ENCODE measurements at places on chromosomes 6 and 20.

- no peak for DNase-seq
Measured at GRCh38 chr6:108610270-108610839, 49.6 kb downstream of the FOXO3 start.

DNA sequence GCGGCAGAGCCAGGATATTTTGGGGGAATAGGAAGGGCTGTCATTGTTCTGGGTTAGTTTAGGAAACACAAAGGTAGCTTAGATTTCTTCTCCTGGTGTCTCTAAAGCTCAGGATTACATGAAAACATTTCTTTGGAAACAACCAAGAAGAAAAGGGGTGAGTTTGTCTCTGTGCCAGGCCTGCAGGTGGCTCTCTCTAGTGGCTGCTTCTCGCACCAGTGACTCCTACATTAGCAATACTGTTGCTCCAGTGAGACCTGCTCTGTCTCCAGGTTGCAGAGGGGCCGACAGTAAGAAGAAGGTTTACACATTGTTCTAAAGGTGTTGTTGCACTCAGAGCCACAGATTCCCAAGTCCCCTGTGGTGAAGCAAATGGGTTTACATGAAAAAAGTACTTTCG is 104.6 kb upstream of the GLP1R start:
- DNase-seq: no peak

DNA sequence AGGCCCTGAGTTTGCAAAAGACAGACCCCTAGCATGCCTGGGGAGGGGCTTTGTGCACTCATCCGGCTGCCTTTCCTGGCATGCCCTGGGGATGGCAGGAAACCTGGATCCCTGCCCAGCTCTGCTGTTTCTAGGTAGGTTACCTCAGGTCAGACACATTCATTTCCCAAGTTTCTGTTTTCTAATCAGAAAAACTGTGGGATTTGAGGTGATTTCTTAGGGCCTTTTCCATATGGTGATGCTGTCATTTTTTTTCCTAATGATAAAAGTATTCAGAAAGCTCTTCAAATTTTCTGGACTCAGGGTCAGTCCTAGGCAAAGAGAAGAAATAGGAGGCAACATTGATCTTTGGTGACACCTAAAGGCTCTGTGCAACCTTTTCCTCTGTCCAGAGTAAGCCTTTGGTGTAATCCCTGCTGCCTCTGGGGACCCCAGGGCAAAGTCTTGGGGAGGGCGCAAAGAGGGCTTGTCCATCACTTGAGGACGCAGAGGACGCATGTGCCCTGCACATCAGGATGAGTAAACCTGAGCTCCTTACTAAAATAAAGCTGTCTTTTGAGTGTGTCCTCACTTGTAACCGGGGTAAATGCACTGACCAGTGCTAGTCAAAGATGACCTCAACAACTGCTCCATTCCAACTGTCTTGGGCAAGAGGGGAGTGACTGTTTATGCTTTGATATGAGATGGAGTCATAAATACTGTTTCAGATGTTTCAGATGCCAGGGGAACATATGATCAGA is 13.5 kb upstream of the TRAM2 start:
- no peak for DNase-seq

- no peak for DNase-seq
Measured at GRCh38 chr20:34350095-34350494, 13.0 kb upstream of the ITCH start.

DNA sequence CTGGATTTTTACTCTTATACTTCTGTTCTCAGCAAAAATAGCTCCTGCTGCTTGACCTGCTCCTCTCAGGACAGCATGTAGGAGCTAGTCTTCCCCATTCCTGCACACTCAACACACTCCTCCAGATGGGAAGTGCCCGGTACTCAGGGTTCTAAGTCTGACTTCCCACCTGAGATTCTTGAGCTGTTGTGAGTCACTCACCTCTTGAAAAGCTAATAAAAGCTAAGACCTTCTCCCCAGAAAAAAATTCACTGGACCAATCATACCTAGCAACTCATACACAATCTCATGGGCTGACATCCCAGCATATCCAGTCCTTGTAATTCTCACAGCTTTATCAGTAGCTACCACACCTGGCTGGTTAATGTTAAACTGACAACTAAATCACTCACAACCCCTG is 53.5 kb downstream of the TRPC4AP start:
- DNase-seq: no peak

DNA sequence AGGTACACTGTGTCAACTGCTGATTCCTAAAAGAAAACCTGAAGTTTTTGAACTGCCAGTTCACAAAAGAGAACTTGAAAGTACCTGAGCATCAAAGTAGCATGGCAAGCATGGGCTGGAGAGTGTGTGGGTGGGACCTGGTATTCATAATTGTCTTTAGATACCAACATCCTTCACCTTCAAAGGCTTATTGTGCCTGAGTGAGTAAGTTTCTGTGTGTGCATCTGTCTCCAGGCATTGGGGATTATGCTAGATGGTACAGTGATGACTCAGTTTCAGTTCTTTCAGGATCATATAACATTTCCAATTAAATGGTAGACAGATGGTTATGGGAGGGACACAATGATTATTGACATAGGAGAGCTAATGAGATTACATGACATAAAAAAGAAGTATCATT is 238.5 kb downstream of the ZFAND3 start:
- DNase-seq: no peak

DNA sequence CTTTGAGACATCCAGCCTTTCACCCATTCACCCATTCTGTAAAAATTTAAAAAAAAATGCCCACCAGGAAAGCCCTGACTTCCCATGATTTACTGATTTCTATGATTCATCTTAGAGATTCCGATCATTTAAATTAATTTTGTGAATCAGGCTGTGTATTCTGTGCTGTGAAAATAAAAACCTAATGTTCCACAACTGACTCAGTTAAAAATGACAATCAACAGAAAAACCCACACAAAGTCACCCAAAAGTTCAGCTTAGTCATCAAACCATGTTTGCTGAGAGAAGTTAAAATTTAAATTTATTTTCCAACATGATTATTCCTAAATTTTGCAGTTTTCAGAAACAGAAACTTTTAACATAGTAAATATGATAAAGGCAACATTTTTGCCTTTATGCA is 509.9 kb downstream of the TENT5A start:
- DNase-seq: no peak

GRCh38 chr20:47309806-47310426 is 46.6 kb downstream of the ZMYND8 start:
- no peak for DNase-seq

DNA sequence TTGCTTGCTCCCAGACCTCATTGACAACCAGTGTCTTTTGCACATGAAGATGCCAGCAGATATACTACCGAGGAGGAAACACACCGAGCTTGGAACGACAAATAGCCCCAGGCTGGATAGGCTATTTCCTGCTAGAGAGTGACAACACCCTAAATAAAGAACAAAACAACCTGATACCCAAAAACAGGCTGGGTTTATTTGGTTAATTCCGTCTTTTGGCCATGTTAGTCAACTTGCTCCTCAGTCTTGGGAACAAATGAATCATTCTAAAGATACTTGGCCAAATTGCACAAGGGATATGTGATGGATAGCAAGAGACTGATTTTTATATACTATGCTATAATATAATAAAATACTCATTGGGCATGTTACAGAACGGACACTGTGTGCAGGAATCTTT is 11.5 kb upstream of the MUC22 start:
- DNase-seq: no peak

DNA sequence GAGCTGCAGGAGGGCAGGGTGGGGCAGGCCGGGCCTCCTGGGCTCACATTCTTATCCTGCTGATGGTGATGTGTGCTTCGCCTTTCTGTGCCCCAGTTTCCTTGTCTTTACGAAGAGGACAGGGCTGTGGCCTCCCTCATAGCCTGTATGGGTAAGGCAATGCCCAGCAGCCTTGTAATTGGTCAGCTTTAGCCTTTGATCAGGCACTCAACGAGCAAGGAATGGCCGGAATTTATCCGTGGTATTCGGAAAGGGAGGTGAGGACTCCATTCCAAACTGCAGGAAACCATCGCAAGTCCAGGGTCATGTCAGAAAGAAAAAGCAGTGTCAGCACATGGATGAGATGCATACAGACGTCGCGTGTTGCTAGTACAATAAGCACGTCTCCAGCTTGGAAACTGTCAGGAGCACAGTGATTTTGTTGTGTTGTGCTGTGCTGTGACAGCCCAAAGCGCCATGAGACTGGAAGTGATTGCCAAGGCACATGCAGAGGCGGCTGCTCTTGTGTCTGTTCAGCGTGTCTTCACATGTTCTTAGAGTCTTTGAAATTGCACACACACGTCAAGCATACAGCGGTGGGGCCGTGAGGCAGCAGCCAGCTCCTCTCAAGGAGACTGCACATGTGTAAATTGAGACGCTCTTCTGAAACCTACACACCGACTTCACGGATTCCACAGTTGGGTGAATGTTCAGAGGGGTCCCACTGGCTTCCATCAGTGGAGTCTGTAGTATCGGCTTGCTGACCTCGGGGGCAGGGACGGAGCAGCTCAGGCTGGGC is 6.2 kb downstream of the SS18L1 start:
- no peak for DNase-seq
